CD4-positive, alpha-beta T cell treated with Interleukin-6 at 100 ng/mL for 8 hours (primary cell): ENCODE measurements at places on chromosomes 11 and 22.

DNA sequence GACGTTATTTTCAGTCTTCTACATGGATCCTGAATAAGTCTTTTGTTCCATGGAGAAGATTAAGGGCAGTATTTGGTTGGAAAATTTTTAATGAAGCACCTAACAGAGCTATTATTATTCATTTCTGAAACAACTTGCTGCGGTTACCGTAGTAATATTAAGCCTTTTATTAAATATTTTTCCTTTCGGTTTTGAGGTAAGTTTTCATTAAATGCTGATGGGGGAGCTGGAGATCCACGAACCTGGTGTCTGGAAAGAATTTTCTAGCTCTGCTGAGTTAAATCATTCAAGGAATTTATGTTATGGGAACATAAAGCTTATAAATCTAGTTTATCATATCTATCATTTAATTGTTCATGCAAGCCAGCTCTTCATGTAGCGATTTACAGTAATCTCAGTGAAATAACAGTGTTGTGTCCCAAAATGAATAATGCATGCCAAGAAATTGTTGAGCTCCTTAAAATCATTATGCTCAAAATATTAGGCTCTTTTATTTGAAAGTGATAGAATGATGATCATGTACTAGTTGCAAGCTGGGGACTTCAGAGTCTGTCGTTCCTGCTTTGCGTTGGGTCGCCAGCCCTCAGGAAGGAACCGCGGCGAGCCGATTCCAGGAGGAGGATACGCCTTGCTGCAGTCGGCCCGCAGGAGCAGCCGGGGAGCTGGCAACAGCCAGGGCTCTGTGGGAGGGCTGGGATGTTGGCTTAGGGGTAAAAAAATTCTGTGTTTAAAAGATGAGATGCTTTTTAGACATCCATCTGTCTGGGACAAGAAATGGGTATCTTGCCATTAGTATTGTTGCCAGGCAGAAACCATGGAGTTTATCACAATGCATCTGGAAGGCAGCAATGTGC, 83.1 kb downstream of the TBC1D22A start:
- DNase-seq: no peak

DNA sequence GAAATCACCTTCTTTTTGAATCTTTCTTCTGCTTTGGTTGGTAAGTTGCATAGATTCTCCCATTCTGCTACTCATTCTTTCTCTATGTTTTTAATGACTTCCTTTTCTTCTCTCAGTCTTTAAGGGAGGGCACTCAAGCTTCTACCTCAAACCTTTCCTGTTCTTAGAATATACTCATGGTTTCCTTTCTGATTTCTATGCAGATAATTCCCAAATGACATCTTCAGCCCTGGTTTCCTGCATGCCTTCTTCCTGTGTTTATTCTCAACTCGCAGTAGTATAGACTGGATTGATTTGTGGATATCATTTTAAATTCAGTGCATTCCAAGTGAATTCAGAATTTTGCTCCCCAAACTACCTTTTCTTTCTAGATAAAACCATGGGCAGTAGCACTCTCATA, 803.6 kb downstream of the METTL15 start:
- no peak for DNase-seq

- no peak for DNase-seq
Measured at GRCh38 chr11:88434333-88434976, 96.9 kb upstream of the CTSC start.

- no peak for DNase-seq
Measured at GRCh38 chr11:98940913-98941312, 79.8 kb upstream of the CNTN5 start.

GRCh38 chr22:27840436-27840835, 38.9 kb upstream of the MN1 start:
- no peak for DNase-seq

DNA sequence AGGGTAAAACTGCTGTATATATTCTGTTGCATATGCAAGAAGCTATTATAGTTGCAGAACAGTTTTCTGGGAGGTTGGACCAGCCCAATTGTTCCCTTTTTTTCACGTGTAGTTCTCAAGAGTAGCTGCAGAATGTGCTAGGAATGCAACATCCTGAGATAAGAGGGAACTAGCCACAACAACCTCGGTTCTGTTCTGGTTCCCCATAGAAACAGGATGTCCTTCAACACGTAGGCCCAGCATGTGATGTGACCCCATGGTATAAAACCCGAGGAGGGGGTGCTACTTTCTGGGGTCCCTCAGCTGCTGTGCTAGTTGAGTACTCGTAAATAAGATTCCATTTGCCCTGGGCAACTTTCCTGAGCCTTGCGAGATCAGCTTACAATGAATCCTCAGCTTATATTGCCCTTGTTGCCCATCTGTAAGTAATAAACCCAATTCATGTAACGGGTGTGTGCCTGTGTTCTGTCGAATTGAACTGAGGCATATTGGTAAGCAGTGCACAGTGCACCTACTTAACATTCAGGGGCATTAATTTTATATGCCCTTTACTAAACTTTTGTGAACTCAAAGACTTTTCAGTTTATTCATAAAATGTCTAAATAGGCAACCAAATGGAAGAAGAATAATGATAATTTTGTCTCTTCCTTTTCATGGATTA, 23.0 kb upstream of the TRAF6 start:
- DNase-seq: no peak

- no peak for DNase-seq
Measured at GRCh38 chr11:124886476-124886875, 11.2 kb downstream of the ROBO4 start.

- DNase-seq: no peak
Measured at GRCh38 chr11:26649884-26650283, 72.0 kb downstream of the SLC5A12 start.

DNA sequence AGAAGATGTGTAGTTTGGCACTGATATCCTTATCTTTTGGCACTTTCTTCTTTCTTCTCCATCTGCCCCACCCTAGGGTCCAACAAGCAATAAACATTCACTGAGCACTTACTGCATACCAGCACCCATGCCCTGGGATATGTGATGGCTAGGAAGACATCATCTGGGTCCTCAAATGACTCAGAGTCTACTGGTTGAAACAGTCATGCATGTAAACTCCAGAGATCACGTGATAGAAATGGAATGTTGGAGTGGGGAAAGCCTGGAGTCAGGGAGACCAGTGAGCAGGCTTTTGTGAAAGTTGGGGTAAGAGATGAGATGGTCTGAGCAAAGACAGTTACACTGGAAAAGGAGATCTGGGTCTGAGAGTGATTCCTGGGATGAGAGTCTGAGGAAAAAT, 724.9 kb upstream of the TENM4 start:
- no peak for DNase-seq

- no peak for DNase-seq
Measured at GRCh38 chr11:70478166-70478890, 80.0 kb downstream of the CTTN start.

DNA sequence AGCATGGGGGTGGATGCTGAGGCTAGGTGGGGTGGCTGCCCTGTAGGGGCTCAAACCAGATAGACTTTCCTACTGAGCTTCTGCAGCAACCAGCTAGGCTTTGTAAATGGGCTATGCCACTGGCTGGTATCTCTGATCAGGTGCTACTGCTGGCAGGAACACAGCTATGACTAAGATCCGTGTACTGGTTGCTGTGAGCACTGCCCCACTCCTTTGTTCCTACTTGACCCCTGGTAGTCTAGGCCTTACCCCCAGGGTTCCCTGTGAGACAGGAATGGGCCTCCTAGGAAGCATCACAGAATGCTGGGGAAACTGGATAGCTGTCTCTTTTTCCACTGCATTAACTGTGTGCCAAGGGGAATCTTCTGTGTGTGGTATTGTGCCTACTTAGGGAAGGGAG, 58.4 kb upstream of the GAB2 start:
- no peak for DNase-seq

DNA sequence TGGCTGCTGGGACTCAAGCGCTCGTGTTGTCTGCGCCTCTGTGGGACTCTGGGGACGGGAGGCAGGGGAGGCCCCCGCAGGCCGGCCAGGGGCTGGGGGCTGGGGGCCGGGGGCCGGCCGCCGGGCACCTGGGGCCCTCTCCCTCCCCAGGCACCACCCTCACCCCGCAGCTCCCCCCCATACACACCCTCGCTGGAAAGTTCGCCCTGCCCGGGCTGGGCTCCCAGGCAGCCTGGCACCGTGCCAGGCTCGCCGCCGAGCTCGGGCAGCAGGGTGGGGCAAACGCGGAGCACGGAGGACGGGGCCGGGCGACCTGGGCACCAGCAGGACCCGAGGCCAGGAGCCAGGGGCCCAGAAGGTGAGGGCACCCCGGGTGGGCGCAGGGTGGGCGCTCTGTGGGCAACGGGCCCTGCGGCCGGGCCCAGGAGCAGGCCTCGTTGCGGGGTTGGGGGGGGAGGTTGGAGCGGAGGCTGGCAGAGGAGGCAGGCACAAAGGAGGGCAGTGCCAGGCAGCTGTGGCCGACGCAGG, 76.7 kb upstream of the WNT7B start:
- peak; percentile 43 for DNase-seq

GRCh38 chr11:57626895-57627294, 22.8 kb downstream of the YPEL4 start:
- no peak for DNase-seq

- DNase-seq: no peak
Measured at GRCh38 chr11:112884012-112884767, 77.0 kb upstream of the NCAM1 start.

DNA sequence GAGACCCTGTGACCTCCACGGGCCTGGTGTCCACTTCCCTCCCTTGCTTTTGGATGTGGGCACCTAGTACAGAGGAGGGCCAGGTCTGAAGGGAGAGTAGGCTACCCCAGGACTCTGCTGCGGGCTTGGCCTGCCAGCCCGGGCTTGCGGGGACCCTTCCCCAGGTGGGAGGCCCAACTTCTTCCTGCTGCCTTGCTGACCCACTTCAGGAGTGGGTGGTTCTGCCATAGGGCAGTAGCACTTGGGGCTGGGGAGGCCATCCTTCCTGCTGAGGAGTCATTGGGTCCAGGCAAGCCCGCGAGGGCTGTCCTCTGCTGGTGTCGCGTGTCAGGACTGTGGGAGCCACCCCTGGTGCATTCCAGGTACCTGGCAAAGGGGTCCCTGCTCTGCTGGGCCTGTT, 1250.0 kb downstream of the BRD1 start:
- no peak for DNase-seq

DNA sequence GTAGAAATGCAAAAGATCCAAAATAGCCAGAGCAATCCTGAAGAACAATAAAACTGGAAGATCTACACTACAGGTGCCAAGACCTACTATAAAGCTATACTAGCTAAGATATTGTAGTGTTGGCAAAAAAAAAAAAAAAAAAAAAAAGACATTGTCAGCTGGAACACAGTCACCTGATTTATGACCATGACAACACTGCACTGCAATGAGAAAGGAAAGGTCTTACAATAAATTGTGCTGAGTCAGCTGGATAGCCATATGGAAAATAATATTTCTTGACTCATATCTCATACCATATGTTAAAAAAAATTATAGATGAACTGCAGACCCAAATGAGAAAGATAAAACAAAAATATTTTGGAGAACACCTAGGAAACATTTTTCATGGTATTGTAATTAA, 3.1 kb upstream of the PANX3 start:
- DNase-seq: no peak

DNA sequence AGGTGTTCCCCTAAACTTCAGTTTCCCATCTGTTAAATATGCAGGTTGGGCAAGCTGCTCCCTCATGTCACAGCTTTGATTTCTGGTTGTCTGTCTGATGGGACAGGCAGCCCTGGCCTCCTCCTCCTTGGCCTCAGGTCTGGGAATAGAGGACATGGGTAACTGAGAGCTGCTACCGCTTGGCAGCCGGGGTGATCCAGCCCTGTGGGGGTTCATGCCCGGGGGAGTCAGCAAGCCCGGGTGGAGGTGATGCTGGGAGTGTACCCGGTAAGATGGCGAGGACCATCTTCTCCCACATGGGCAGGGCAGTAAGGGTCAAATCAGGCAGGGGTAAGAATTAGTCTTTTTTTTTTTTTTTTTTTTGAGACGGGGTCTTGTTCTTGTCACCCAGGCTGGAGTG, 845.0 kb downstream of the TBC1D22A start:
- DNase-seq: no peak

- no peak for DNase-seq
Measured at GRCh38 chr11:116833816-116834534, 3.4 kb downstream of the APOA1 start.

DNA sequence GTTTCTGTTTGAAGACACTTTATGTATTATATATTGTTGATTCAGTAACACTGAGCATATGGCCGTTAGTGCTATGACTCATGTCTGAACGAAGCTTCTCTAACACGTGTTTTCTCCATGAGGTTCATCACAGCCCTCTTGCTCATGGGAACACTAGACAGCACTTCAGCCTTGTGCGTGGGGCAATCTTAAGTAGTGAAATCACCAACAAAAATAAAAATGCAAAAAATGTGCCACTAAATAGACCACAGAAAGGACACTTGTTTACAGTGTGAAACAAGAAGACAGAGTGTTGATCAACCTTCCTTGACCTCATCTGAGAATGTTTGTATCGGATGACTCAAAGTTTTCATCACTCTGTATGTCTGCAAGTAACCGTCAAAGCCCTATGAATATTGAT, 94.5 kb downstream of the FDX1 start:
- no peak for DNase-seq

DNA sequence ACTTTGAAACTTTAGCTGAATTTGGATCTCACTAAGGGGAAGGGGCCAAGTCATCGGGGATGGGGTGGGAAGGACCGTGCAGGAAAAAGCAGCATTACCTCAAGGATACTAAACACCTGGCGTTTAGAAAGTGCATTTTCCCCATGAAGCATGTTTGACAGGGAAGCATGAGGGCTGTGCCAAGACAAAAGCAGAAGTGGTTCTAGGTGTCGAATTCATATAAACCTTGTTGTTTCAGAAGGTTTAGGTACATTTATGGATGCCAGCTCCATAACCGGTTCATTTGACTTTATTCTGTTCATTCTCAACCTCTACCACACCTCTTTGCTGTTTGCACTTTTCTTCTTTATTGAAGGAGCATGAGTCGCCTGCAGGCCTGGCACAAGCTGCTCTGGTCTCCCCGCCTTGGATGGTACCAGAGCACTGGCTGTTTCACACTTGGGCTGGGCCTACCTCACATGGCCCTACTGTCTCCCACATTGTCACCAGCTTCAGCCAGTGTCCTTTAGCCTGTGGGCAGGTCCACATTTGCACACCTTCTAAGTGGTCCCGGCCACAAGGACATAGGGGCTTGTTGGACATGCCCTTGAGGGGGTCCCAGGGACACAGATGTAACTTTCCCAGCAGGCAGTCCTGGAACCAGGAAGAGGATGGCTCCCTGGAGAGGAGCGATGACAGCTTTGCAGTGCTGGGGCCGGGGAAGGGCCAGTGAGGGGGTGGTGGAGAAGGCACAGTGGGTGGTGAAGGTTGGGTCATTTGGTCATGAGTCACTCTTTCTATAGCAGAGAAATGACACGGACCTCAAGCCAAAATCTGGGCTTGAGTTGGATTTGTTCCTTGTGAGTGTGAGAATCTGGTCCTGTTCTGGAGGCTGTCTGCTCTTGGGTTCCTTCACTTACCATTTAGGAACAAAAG, 3.2 kb upstream of the ST14 start:
- DNase-seq: no peak

GRCh38 chr11:93072229-93072914, 102.9 kb downstream of the MTNR1B start:
- DNase-seq: no peak
